Left colon (tissue), 2 donors: ENCODE measurements at places on chromosomes 6 and 20.
A peak's percentile ranks its signal among the peaks of the same experiment; 100 is the strongest.

- DNase-seq, result peak; percentile 47
Measured at GRCh38 chr6:29925727-29926412, 16.5 kb upstream of the HLA-A start.

DNA sequence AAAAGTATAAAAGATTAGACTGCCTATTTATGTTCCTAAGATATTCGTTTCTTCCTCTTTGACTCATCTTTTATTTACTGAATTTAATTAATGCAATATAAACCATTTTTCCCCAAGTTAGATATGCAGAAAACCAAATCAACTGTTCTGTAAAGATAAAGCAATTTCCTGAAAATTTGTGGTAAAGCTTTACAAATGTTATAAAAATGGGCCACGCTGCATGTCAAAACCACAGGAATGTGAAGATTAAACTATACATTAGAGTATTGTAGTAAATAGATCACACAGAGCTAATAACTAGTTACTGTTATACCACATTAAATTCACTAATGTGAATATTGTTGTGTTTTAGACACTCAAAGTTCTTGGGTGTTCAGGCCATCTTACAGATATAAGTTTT, 83.4 kb downstream of the OPN5 start:
- no peak for DNase-seq

GRCh38 chr20:47300071-47300470, 56.4 kb downstream of the ZMYND8 start:
- DNase-seq, result no peak

DNA sequence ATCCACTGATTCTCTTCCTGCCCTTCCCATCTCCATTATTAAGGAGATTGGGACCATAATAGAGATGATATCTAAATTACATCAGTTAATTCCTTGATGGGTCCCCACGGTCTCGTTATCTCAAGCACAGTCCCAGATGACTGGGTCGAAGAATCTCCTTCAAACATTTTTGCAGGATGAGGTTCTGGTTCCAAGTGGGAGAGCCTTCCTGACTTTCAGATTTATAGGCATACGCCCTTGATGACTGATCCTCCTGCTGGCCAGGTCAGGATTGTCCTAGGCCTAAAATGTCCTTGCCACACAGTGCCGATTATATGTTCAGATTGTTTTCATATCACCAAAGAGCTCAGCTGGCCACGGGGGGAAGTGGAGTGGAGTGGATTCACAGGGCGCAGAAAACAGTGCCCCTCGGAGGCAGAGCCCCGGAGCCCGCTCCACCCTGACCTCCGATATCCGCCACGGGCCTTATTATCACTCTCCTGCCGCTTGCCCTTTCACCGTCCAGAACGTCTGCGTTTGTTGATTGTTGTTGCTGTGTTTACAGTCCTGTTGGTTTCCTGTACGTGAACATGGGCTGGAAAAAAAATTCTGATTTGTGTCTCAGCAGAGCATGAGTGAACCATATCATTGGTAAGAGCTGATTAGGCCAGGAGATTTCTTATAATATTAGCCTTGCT, 8.9 kb downstream of the BMP6 start:
- no peak for DNase-seq

DNA sequence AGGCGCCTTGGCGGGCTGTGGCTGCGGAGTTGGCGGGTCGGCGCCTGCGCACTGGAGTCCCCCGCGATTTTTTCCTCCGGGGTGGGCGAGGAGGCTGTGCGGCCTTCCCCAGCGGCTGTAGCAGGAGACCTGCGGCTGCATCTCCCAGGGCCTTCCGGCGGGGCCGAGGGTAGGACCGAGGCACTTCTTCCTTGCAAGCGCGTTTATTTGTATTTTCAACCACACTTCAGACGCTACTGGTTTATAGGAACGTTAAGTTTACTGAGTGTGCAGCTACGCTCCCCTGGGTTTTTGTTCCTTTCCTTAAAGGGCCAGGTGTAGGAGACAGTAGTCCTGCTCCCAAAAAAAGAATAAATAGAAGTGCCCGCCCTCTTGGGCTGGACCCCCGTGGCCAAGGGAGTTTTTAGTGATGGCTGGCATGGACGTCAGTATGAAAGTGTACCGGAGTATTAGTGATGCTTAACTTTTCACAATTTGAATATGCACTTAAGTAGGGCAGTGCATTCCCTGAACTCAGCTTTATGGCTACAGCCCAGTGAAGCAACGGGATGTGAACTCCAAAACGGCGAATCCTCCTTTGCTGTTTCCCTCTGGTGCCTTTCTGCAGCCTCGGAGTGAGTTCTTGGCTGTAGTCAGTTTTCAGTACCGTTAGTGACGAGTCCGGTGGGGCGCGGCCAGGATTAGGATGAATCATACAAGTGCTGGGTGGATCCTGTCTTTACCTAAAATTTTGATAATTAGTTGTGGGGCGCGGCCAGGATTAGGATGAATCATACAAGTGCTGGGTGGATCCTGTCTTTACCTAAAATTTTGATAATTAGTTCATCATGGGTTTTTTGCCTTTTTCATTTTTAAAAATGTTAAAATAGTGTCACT, 1.0 kb upstream of the FBXO5 start:
- peak; percentile 86 for DNase-seq
